ENCODE measurements at places on chromosomes 13 and 19.

- peak; percentile 98 for DNase-seq
These were observed at the start of the genes BIVM and POGLUT2 for GRCh38 chr13:102798581-102799425. Gene BIVM, plus strand, starts transcription at chr13:102799119. Its CDS starts 8,149 bp downstream, at chr13:102807268. Gene POGLUT2, minus strand, starts transcription at chr13:102798976. Its CDS starts 306 bp downstream, at chr13:102798670.

- no peak for DNase-seq
These were observed 85.0 kb upstream of the UBL3 start for GRCh38 chr13:29935309-29935981.

DNA sequence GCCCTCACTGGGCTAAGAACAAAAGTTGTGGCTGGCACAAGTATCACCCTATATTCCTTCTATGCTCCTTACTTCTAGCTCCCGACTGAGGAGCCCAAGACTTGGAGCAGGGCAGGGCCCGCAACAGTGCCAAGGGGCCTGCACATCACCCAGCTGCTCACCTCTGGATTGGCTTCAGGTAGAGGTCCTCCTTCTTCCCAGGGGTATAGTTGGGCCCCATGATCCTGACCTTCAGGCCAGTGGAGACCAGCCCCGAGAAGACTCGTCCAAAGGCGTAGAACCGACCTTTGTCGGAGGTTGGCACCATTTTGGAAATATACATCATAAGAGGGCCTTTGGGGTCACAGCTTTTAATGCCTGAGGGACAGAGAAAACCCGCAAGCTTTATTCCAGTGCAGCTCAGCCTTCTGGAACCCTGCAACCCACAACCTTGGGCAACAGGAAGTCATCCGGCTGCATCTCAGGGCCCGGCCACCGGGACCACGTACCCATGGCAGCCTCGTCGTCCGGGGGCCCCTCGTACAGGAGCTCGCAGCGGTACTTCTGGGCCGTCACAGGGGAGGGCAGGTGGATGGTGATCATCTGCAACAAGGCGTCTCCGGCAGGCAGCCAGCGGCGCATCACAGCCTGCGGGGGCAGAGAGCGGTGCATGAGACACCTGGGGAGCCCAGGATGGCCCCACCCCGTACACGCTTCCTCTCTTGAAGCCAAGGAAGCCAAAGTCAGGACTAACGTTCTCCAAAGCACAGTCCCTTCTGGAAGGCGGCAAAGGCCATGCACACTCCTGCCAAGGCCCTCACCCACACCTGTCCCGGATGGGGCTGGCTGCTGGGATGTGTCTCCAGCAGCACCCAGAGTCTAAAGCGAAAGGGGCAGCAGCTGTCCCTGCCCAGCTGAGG is 4.7 kb downstream of the EEF2 start:
- no peak for DNase-seq

- no peak for DNase-seq
These were observed 3.5 kb upstream of the LHB start for GRCh38 chr19:49020342-49020741.

DNA sequence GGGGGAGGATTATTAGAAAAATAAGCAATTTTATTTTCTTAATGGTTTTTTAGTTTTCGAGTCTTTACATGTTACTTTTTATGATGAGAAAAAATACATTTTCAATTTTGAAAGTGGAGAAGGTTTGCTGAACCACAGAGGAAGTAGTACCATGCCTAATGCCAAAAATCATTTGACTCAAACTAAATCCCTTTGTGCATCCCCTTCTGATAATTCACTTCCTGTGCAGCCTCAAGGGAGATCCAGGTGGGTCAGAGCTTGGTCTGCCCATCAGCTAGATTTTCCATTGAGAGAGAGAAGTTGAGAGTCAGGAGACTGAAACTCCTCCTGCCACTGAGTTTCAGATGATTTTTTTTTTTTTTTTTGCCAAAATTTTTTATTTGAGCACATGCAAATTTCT is 571.7 kb downstream of the LIG4 start:
- DNase-seq, result no peak

- DNase-seq, result peak; percentile 90
These were observed 16.0 kb upstream of the SEMA6B start for GRCh38 chr19:4575267-4576015.

GRCh38 chr19:56269348-56269747 is 3.2 kb upstream of the EDDM13 start:
- DNase-seq, result no peak

GRCh38 chr19:47240996-47241918 is 10.3 kb upstream of the BBC3 start:
- DNase-seq, result peak; percentile 94

DNA sequence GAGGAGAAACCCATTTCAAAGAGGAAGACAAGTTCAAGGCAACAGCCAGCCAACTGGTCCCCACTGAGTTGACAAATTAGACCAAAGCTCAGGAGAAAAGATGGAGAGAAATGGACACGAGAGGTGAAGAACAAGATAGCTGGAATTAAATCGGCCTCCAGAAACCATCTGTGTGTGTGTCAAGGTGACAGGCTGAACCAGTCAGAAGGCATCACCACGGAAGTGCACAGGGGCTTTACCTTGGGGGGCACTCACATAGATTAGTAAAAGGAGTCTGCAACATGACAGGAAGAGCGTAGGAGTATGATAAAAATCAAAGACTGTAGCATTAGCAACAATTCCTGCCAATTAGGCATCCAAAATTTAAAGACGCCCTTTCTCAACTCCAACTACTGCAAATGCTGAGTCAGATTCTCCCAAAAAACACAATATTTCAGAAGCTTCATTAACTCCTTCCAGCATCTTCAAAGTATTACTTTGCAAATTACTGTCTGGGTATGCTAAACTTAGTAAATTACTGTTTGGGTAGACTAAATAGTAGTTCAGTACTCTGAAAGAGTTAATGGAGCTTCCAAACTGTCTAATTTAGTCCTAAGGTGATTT is 66.2 kb downstream of the FOXO1 start:
- DNase-seq, result no peak

GRCh38 chr19:54333586-54334298 is 5.2 kb downstream of the LILRA4 start:
- no peak for DNase-seq

GRCh38 chr13:106599875-106600797 is 32.2 kb upstream of the ARGLU1 start:
- DNase-seq, result peak; percentile 91

DNA sequence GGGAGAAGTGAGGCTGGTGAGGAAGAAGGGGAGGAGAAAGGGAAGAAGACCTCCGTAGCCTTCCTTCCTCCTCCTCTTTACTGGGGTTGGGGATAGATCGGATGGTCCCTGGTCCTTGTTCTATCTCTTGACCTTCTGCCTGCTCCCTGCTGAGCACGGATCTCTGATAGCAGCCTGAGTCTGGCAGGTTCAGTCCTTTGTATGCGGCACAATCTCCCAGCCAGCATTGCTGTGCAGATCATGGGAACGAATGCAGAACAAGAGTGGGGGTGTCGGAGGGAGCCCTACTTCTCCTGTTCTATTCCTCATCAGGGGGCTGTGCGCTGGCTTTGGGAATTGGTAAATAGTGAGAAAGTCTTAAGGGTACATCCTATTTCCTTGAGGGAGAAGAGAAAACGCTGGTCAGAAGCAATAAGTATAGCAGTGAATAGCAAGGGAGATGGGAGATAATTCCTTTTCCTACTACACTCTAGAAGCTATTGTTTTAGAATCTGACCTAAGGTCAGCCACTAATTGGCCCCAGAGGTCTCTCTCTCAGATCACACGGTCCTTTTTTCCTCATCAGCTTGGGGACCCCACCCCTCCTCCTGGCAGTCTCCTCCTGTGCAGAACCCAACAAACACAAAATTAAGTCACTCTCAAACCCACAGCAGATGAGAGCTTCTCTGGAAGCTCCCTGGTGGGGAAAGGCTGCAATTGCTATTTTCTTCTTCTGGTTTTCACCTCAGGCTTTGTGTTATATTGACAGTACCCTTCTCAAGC is 41.0 kb downstream of the KL start:
- DNase-seq, result peak; percentile 21

GRCh38 chr19:43784981-43785808 is 4.4 kb upstream of the KCNN4 start:
- DNase-seq, result peak; percentile 81

- DNase-seq, result peak; percentile 97
These were observed 767 bp downstream of the ABCA7 start for GRCh38 chr19:1040476-1041271.

DNA sequence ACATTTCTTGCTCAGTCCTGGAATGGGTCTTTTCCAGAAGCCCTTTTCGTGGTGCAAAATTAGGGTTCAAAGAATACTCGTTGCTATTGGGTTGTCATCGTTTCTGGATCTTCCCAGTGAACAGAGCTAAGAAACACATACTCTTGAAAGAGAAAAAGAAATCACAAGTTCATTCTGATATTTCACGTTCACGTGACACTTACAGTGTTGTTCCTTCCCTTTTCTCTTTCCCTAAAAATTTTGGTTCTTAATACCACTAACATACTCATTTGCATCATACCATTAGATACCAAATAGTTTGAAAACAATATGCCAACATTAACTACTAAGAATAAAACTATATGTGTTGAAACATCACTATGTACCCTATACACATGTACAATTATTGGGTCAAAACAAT is 13.4 kb upstream of the GTF2F1 start:
- DNase-seq, result no peak

- no peak for DNase-seq
These were observed 23.3 kb downstream of the GGACT start for GRCh38 chr13:100565286-100565685.

DNA sequence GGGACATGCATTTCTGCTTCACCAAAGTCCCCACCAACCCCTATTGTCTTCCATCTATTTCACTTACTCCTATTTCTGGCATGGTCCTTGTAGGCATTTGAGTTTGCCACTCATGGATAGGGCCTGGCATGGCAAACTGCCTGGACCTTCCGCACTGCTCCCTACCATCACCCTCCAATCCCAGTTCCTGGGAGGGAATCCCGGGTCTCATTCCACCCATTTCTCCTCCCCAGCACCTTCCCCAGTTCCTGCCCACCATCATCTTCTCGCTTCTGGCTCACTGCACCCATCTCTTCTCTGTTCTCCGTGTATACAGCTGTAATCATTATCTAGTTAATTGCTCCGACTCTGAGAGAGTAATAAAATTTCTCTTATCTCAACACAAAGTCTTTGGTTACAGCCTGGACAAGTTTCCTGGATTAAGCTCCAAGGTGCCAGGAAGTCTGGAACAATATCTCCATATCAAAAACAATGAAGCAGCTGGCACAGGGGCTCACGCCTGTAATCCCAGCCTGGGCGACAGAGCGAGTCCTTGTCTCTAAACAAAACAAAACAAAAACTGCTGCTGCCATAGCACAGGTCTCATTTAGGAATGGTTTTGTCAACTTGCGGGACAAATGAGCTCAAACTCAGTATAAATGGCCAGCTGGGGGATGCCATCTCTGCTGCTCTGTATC is 17.0 kb upstream of the COX7A1 start:
- peak; percentile 58 for DNase-seq

DNA sequence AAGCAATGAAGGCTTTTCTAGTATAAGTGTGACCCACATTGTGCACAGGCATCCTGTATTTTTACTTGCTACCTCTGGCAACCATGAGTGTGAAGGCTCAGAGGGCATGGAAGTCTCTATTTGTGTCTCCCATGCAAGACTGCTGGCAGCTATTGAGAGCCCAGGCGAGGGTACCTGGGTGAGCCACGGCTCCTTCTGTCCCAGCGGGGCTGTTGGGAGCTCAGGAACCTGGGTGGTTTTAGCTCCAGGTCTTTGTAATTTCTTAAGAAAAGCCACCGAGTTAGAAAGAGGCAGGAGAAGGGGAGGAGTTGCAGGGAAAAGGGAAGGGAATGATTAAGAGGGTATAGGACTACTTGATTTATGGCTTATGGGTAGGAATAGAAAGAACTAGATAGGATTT is 190.4 kb upstream of the SOX1 start:
- DNase-seq, result no peak

GRCh38 chr19:6039566-6040225 is 61.8 kb upstream of the RANBP3 start:
- no peak for DNase-seq

GRCh38 chr19:51183629-51184028 is 41.3 kb upstream of the CD33 start:
- no peak for DNase-seq

- DNase-seq, result no peak
These were observed 5.3 kb downstream of the SYNE4 start for GRCh38 chr19:36003284-36003683.

GRCh38 chr13:86464193-86464592 is 665.0 kb upstream of the SLITRK6 start:
- no peak for DNase-seq

GRCh38 chr19:32837531-32837930 is 32.0 kb downstream of the SLC7A9 start:
- no peak for DNase-seq

DNA sequence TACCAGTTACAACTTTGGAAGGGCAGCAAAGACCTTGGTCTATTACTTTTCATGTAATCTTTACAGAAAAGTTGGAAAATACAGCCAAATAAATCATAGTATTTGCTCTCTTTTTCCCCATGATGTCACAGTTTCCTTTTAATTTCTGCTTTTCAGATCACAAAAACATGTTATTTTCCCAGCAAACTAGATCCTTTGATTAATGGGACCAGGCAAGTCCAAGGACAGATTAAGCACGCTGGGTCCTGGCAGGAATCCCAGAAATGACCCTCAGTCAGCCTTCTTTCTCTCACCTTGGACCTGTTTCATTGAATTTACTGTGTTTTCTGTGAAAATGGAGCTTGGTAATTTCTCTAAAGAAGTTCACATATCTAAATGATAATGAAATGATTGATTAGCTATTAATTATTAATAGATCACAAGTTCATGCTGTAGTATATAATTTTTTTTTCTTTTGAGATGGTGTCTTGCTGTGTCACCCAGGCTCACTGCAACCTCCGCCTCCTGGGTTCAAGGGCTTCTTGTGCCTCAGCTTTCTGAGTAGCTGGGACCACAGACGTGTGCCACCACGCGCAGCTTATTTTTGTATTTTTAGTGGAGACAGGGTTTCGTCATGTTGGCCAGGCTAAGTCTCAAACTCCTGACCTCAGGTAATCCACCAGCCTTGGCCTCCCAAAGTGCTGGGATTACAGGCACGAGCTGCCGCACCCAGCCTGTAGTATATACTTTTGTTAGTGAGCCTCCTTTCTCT is 16.0 kb downstream of the SPATA13 start:
- peak; percentile 64 for DNase-seq

DNA sequence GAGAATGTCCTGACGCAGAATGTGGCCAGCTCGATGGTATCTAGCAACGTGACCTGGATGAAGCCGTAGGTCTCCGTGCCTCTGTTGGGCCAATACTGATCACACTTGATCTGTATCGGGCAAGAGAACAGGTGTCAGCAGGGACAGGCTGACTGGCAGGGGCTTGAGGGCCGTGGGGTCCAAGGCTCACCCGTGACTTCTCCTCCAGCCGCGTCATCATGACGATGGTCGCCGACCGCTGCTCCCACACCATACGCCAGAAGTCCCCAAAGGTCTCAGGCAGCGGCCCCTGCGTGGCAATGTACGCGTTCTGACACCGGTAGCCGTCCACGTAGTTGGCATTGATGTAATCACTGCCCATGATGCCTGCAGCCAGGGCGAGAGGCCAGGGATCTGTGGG is 126.2 kb downstream of the PTPRS start:
- DNase-seq, result no peak

Measured in astrocyte of the hippocampus (primary cell).